NCI-H1930 (cell line): ENCODE measurements at places on chromosomes 7 and 10.
A peak's percentile ranks its signal among the peaks of the same experiment; 100 is the strongest.

DNA sequence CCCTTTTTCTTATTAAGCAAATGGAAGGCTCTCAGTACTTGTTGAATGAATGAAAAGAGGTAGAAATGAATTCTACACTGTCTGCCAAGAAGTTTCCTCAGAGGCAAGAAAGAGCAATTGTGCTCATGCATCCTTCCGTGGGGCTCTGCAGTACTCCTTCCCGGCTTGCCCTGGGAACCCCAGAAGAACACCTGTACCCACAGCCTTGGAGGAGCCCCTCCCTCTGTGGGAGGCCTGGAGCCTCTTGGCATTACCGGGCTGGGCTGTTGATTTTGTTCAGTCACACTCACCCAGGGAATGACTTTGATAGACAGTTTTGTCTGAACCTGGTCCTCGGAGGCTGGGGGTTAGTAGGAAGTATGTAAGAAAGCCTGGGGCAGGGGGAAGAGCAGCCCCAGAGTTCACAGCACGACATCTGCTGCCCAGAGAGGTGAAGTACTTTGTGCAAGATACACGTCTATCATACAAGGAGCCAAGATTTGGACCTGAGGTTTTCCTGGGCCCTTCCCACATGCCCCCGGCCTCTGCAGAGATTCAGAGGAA, 134.8 kb upstream of the GDF10 start:
- no peak for DNase-seq

GRCh38 chr10:34715511-34716187, 99.4 kb downstream of the PARD3 start:
- no peak for DNase-seq

DNA sequence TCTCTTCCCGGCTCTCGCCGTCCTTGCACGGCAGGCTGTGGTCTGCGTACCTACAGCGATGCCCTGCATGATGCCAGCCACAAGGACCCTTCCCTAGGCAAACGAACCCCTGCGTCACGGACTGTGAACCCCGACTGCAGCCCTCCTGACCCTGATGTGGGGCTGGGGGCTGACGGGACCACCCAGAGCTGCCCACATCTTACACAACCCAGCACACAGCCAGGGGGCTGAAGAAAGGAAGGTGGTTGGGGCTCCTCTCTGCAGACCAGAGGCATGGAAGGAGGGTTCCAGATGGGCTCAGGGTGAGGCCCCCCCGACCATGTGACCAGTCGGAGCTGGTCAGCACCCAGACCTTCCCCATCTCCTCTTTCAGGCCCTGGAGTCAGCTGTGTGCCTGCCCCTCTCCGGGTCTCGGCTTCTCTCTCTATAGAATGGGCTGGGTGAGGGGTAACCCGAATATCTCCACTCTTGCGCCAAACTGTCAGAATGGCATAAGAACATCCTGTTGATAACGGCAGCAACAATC, 41.4 kb downstream of the EBF3 start:
- DNase-seq = no peak

DNA sequence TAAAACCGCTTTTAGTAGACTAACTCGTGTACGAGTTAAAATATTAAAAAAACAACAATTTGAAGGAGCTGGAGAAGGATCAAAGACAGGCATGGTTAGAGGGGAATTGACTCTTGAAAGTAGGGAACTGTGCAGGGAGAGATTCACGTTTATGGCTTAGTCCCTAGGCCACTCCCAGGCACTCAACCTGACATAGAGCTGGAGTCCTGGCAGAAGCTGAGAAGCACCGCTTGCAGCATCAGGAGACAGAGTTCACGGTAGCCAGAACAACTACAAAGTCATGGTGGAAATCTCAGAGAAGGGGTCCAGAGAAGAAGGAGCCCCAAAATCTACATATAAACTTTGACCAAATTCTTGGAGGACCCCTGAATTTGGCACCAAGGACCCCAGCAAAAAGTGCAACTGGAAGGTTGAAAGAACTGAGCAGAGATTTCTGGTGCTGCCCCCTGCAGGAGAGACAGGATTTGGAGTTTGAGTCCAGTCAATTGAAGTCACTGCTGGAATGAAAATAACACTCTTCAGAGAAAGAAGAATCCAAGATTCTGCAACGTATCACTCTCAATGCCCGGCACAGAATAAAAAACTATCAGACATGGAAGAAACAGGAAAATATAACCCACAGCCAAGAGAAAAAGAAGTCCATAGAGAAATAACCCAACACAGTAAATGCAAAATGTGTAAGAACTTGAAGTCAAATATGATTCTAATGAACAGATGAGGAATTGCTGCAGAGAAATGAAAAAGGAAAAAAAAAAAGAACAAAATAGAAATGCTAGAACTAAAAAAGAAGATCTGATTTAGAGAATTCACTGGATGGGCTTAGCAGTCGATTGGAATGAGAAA, 493.3 kb upstream of the PODXL start:
- DNase-seq = no peak

DNA sequence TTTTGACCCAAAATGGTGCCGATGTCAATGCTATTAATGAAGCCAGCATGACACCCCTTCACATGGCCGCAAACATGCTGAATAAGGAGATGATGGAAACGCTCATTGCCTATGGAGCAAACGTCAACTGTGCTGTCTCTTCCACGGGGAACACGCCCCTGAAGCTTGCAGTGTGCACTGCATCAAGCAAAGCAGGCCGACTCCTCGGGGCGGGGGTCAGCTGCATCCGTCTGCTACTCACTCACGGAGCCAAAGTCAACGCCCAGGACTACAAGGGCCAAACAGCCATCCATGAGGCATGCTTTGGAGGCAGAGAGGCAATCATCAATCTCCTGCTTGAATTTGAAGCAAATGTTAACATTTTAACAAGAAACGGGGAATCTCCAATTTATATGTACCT, 4.5 kb downstream of the ANKRD61 start:
- DNase-seq = no peak

GRCh38 chr10:114389426-114389825, 14.9 kb downstream of the AFAP1L2 start:
- no peak for DNase-seq

DNA sequence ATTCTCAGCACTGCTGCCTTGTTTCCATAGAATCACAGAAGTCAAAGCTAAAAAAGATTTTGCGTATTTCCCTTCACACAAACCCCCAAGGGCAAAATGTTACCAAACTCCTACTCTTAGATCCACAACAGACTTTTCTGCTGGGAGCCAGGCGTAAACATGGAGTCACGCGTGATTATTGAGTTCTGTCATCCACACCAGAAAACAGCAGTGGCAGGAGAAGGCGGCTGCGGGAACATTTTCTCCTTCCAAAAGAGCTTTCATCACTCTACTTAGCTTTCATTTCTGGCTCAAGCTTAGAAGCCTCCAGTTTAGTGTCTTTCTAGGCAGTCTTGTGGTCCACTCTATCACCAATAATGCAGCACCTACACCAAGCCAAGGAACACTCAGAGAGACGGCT, 712.9 kb upstream of the NRP1 start:
- no peak for DNase-seq

- no peak for DNase-seq
Measured at GRCh38 chr7:45384499-45384898, 189.7 kb upstream of the ADCY1 start.

DNA sequence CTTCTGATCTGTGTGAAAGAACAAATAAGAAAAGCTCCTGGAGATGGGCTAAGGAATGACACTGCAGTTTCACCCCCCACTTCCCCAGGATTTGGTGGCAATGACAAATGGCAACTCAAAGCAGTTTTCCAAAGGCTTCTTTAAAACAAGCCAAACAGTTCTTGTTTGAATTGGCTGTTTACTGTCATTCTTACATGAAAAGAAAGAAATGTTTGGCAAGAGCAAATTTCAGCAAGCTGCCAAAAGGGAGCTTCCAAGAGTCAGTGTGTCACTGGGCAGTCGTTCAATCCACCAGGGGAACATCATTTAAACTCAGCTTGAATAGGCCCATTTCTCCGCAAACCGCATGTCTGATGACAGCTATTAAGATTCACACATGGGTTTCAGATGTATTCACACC, 119.0 kb upstream of the RHOBTB1 start:
- no peak for DNase-seq

GRCh38 chr10:95841661-95842498, 65.9 kb upstream of the CC2D2B start:
- no peak for DNase-seq

DNA sequence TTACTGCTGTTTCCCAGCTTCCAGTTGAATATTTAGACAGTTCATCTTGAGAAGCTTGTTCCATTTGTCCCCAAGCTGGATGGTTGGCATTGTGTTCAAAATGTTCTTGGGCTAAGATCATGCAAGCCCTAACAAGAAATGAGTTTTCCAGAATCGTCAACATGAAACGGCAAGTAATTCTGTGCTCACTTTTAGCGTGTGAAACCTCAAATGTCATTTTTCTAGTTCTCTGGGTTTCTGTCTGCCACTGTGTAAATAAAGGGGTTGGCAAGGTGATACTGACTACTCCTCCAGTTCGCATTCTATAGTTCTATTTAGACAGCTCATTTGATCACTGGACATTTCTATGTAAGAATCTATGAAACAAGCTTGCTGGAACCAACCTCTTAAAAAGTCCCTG, 194.0 kb downstream of the AHR start:
- DNase-seq = no peak

DNA sequence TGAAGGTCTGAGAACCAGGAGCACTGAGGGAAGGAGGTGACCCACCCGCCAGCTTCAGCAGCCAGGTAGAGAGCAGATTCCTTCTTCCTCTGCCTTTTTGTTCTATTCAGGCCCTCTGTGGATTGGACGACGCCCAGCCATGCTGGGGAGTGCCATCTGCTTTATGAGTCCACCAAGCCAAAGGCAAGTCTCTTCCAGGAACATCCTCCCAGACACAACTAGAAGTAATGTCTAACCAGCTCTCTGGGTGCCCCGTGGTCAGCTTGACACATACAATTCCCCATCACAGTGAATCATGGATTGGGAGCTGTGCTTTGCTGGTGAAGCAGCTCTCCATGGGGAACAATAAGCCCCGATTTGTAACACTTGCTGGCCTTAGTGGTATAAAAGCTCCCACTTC, 125.2 kb downstream of the CCDC3 start:
- no peak for DNase-seq

- DNase-seq = no peak
Measured at GRCh38 chr10:118238573-118239235, 103.4 kb downstream of the FAM204A start.

DNA sequence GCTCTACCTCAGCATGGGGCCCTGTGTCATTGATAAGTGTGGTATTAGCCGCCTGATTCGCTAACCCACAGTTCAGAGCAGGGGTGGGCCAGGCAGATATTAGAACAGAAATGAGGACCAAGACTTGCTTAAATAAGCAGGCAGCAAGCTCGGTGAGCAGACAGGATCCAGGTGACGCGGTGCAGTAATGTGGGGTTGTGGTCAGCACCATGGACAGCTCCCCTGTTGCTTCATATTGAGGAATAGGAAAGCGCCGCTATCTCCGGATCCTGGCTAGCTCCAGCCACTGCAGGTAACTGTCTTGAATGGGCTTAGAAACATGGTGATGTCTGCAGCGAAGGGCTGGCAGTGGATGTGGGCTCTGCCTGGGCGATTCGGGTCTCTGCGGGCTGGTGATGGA, 51.3 kb upstream of the GPR26 start:
- DNase-seq = no peak

- DNase-seq = no peak
Measured at GRCh38 chr10:58473976-58474375, 38.7 kb upstream of the BICC1 start.

DNA sequence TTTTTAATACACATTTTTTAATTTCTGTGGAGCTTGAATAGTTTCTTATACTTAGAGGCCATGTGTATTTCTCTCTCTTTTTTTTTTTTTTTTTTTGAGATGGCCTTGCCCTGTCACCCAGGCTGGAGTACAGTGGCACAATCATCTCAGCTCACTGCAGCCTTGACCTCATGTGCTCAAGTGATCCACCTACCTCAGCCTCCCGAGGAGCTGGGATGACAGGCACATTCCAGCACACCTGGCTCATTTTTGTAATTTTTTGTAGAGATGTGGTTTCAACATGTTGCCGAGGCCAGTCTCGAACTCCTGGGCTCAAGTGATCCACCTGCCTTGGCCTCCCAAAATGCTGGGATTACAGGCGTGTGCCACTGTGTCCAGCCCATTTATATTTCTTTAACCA, 64.3 kb downstream of the CDK13 start:
- DNase-seq = no peak

GRCh38 chr7:137454246-137454724, 110.8 kb upstream of the PTN start:
- DNase-seq = peak; percentile 28

DNA sequence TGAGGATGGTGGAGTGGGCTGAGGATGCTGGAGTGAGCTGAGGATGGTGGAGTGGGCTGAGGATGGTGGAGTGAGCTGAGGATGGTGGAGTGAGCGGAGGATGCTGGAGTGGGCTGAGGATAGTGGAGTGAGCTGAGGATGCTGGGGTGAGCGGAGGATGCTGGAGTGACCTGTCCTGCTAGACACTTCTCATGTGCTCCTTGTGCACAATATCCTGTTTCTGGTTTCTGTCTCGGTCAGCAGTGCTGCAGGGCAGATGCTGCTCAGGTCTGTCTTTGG, 29.2 kb downstream of the ANXA8 start:
- DNase-seq = no peak

- DNase-seq = no peak
Measured at GRCh38 chr7:108201766-108202165, 71.6 kb upstream of the LAMB4 start.
